NCI-H1105 treated with DMSO at 0.1 percent for 48 hours (cell line): ENCODE measurements at places on chromosomes 7 and 10.

GRCh38 chr10:80046629-80047441 lies 31.6 kb upstream of the TMEM254 start:
- DNase-seq, result peak; percentile 4

DNA sequence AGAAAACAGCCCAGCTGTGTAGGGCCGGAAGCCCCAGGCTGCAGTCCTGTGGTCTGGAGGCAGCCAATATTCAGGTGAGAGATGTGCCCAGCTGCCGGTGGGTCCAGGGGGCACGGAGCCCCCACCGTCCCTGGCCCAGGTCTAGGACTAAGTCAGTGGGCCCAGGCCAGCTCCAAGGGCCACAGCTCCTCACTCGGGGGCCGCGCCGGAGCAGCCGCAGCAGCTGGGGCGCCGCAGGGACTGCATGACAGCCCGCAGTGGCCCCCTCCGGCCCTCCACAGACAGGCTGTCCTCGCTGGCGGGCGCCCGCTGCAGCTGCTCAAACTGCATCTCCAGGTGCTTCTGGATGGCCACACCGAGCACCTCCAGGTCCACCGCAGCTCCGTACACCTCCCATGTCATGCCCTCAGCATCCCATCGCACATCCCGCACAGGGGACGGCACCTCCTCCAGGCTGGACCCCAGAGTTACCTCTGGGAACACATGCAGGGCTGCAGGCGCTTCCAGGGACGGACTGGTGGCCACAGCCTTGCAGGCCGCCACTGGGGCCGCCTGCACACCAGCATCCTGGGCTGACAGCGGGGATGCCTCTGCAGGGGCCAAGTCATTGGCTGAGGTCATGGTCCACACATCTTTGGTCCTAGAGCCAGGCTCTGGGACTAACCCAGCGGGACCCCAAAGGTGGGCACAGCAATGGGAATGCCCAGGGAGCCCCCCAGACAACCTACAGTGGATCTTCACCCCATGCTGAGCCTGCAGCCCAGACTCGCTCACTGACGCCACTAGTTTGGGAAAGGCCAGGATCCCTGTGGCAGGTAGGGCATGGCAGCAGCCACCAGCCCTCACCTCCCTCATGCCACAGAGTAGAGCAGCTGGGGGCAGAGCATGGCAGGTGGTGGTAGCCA lies 7.0 kb downstream of the GPRIN2 start:
- no peak for DNase-seq

GRCh38 chr7:14807507-14807906 lies 95.0 kb downstream of the DGKB start:
- DNase-seq, result no peak

DNA sequence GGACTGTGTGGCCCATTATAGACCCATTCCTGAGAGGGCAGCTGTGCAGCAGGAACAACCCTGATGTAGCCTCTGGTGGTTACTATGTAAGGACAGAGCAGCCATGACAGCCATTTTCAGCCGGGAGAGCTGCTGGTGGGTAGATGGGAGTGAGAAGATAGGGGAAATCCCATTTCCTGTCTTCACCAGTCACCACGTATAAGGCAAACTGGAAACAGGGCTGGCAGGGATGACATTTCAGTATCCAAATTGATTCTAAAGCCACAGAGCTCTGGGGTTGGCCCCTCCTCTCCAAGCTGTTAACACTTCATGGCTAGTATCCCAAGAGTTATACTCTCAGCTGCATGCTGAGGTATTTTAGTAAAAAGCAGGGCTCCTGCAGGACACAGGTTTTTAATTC lies 15.2 kb upstream of the FZD1 start:
- DNase-seq, result no peak
